HCT116 (cell line): ENCODE measurements at places on chromosomes 6 and 20.

DNA sequence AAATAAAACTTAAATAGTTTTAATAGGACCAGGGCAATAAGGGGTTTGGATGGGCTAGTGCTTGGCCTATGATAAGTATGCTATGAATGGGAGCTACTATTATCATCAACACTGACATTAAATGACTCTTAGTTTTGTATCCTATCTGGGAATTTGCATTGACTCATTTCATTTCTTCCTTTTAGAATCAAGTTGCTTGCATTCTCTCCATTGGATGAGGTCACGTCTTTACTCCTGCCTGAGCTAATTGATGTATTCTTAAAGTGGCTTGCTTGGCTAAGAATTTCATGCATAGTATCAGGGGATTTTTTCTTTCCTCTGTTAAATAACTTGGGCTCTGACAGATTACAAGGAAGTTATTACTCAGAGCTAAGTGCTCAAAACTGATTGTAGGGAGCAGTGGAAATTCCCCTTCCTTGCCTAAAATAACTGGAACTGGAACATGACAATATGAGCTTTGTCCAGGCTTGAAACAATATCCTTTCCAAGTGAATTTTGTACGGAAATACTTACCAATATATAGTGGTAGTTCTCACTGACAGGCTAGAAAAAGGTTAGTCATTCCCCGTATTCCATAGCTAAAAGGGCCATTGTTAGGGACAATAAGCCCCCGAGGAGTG lies 169.9 kb downstream of the BCAS1 start:
- DNase-seq: no peak

GRCh38 chr6:4936681-4937041 lies 67.2 kb downstream of the RPP40 start:
- no peak for DNase-seq

DNA sequence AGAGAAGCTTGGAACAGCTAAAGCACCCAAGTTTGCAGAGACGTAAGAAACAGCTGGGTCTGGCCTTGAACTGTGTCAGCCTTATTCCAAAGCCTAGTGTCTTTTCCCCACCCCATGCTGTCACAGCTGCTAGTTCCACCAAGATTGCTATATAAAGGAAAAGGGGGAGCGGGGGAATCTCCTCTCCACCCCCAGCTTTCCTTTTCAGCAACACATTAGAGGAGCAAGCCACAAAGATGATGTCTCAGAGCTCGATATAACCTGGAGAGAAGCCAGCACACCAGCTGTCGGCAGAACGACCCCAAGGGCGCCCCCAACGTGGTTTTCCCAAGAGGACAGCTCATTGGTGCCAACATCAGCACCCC lies 36.5 kb downstream of the ATP9A start:
- DNase-seq: no peak

DNA sequence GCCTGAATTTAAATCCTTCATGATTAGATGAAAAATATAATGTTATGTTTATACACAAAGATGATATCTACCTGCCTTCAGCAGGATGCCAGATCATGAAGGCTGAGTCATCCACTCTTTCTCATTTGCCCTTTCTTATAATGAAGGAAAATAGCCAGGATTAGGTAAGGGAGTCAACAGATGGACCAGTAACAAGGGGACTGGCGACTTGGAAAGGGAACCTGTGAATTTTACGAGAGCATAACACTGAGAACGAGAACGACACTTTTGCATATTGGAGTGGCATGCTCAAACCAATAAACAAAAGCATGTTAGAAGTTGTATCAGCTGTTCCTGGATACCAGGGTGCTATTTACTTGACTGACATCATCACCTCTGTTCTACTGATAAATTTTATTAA lies 154.0 kb downstream of the LAMP5 start:
- DNase-seq: no peak

DNA sequence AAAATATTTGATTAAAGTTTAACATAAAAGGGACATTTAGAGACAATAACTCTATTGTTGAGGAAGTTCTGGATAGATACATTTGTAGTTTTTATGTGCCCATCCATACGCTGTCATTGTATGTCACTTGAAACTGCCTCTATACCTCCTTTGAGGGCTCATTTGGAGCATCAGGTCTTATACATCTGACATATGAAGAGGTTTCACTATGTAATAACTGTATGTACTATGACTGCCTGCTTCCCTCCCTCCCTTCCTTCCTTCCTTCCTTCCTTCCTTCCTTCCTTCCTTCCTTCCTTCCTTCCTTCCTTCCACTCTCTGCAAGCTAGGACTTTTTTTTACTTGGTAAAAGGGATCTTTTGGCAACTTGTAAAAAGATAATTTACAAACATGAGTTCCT lies 657.5 kb downstream of the GRIK2 start:
- no peak for DNase-seq

GRCh38 chr6:170107606-170108222 lies 183.2 kb downstream of the DLL1 start:
- no peak for DNase-seq

GRCh38 chr6:170497841-170498301 lies 55.2 kb downstream of the PSMB1 start:
- DNase-seq: no peak

- DNase-seq: no peak
These were observed 365.9 kb downstream of the RNF144B start for GRCh38 chr6:18753076-18753475.

GRCh38 chr20:36202891-36203338 lies 33.4 kb upstream of the AAR2 start:
- peak; percentile 10 for DNase-seq

DNA sequence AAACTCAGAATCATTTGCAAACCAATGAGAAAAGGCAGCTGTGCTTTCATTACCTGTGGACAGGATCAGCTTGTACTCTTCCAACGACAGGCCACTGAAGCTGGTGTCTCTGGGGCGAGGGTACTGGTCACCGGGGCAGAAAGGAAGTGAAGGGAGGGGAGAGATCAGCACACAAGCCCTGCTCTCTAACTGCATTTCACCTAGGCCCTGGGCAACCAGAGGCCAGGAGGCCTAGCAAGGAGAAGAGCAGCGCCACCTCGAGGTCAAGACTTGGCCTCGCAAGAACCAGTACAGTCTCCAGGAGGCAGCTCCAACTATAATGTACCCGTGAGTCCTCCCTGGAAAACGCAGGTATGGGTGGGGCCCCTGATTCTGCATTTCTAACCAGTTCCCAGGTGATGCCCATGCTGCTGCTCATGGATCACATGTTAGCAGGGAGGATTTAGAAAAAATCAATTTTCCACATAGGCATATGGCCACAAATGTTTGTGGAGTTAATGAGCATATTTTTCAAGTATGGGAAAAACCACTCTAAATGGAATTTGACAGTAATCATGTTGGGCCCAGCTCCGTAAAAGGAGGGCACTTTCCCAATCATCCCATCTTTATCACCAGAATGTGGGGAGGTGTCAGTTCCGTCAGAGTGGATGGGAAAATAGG lies 11.0 kb downstream of the UQCC2 start:
- peak; percentile 65 for DNase-seq

DNA sequence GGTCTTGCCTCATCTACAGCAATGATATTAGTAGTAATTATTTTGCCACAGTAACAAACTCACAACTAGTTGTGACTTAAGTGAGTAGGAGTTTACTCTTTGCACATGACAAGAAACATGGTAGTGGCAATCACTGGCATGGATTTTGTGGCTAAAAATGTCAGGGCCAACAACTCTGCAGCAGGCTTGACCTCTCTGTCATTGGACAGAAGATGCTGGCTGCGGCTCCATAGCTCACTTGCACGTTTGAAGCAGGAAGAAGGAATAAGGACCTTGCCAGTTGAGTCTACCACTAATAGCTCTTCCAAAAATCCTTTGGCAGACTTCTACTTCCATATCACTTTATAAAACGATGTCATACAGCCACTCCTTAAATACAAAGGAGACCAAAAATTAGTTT lies 117.3 kb downstream of the ADGRG6 start:
- DNase-seq: no peak

- no peak for DNase-seq
These were observed 21.5 kb downstream of the FERMT1 start for GRCh38 chr20:6101346-6101745.

GRCh38 chr6:135647521-135647920 lies 150.0 kb upstream of the AHI1 start:
- DNase-seq: no peak

GRCh38 chr20:53328961-53329360 lies 264.7 kb downstream of the ZNF217 start:
- no peak for DNase-seq

DNA sequence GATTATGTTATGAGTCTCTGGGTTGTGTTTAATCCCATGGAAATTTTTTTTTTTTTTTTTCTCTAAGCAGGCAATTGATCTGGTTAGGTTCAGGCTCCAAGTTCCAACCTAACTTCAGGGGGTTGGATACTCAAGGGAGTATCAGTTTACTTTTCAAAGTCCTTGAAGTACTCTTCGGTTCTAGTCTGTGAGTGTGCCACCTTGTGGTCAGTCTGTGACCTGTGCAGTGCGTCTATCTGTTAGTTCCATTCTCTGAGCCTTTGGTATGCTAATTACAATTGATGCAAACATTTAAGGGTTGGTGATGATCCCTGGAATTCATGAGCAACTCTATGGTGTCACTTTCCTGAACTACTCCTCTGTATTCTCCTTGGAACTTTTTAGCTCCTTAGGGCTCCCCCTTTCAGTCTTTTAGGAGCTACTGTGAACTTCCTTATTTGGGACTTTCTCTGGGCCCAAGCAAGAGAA lies 342.0 kb downstream of the SOX4 start:
- DNase-seq: peak; percentile 27

DNA sequence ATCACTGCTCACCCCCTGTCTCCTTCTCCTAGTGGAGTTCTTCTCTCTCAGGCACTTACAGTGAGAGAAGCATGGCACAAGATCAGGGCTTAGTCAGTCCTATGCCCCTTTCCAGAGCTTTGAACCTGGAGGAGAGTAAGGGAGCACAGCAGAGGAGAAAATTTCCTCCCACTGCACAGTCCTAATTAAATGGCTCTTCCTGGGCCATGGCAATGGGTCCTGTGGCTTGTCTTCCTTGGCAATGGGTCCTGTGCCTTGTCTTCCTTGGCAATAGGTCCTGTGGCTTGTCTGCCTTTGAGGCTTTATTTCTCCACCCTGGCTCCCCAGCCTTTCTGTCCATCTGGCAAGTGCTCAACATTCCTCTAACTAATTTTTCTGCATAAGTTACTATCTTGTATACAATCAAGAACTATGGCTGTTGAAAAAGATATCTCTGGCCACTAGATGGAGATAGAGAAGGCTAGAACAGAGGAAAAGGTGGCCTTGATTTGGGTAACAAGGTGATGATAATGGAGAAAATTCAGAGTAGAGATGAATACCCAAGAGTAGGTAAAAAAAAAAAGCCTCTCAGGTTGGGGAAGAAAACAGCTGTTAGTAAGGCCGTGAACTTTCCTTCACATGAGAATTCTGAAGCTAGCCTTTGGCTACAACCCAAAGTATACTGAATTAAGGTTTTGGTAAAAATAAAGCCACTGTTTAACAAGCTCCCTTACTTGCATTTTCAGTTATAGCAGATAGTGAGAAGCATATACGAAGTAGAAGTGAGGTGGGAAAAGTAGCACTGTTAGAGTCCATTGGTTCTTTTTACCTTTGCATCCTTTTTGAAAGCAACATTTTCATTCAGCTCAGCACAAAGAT lies 504.9 kb downstream of the DOK5 start:
- DNase-seq: no peak

GRCh38 chr6:151325075-151326050 lies 66.0 kb downstream of the ZBTB2 start:
- DNase-seq: peak; percentile 78

- no peak for DNase-seq
These were observed 104.9 kb downstream of the OGFRL1 start for GRCh38 chr6:71393471-71393870.

GRCh38 chr6:6878887-6879585 lies 228.7 kb upstream of the RREB1 start:
- no peak for DNase-seq

DNA sequence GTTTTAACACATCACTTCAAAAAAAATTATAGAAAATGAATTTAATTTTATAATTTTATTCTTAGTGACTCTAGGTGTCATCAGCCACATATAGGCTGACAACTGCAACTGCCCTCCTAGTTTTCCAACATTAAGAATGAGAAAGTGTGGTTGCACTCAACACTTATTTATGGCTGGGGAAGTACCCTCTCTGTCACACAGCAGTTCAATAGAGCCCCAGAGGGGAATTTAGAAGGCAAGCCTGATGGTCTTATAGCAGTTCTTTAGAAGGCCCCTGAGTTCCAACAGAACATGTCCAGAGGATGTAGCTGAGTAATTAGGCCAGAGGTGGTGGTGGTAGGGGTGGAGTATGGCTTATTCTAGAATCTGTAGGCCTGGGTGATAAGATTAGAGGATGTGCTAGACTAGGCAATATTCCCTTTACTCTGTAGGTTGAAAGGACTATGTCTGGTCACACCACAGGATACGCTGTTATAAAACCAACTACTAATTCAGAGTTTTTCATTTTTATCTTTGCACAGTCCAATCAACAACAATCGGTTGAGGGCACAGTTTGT lies 226.5 kb upstream of the CITED2 start:
- no peak for DNase-seq

- no peak for DNase-seq
These were observed 104.5 kb downstream of the CD24 start for GRCh38 chr6:106870069-106870468.
